Cardiac muscle cell (in vitro differentiated cells and primary cell): ENCODE measurements at places on chromosomes 11 and 22.

DNA sequence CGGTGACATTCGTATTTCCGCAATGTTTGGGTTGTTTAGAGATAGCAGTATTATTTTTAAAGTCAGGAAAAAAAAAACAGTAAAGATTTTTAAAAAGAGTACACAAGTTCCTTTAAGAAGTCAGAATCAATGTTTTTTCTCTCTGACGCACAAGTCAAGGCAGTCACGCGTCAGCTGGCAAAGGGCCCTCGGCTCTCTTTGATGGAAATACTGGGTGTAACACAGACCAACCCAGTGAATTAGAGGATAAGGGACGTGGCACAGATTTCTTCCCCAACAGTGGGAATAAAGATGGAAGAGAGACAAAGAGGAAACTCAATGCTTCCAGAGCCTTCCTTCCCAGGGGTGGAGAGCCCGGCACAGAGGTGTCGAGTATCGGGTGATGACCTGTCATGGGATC, 13.4 kb downstream of the ASCC2 start:
- no peak for DNase-seq

DNA sequence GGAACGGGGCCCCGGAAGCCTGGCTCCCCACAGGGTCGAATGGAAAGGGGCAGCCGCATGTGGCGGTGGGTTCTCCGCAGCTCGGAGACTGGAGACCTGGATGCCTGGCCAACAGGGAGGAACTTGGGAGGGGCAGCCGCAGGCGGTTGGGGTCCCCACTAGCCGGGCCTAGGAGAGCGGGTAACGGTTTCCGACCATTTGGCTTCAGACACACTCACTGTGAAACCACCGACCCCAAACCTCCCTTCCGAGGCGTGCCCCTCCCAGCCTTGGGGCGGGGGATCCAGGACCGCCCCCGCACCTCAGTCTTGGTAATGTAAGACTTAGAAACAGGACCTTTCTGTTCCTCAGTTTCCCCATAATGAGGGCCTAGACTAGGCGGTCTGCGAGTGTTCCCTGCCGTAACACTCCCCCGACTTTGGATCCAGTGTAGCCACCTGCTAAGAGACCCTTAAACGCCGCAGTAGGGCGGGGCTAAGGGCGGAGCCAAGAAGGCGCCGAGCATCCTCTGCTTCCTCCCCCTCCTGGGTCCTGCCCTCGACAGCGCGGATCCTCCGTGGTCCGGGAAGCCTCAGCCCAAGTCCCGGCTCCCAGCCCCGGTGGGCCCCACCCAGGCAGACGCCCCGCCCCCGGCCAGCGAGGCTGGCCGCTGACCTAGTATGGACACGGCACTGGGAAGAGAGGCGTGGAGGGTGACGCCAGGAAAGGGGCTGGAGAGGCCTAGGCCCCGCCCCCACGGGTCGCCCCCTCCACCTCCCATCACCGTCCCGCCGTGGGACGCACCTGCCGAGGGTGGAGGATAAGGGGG, 1.8 kb upstream of the RASGRP2 start:
- DNase-seq = peak; percentile 91

- no peak for DNase-seq
Measured at GRCh38 chr11:20032127-20032526, 128.1 kb downstream of the DBX1 start.

- no peak for DNase-seq
Measured at GRCh38 chr11:77179048-77179447, 51.0 kb downstream of the MYO7A start.
